ENCODE measurements at places on chromosomes 7 and 10.

DNA sequence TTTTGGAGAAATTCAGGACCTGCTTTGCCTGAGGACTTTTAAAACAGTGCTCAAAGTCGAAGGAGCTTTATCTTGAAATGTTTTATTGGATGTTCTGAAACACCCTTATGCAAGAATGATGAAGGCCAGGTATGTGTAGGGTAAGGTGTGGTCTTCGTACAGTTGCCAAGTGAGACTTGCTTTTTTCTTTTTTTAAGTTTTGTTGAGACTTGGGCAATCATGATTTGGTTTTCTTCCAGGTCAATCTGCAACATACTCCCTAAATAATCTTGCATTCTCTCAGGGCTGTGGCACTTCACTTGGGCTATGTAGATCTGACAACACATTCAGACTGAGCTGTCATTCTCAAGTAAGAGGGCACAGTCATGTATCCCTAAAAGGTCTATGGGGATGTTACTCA is 75.0 kb downstream of the GATA3 start:
- DNase-seq = no peak

DNA sequence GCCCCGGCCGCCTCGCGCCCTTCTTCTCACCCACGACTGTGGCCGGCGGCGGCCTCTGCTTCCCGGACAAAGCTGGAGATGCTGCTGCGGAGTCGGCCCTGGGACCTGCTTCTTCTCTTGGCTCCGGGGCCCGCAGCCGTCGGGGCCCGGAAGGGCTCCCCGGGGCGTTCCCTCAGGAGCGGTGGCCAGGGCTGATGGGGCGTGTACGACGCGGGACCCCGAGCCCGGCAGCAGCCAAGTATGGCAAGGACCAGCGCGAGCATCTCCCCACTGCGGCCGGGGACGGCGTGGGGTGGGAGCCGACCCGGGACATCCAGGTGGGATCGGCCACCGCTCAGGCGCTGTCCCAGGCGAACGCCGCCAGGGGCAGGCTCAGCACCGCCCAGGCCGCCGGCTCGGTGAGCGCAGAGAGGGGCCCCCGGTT is 27.6 kb upstream of the BMS1 start:
- no peak for DNase-seq

GRCh38 chr10:100826661-100826982 is 81.2 kb downstream of the PAX2 start:
- no peak for DNase-seq

DNA sequence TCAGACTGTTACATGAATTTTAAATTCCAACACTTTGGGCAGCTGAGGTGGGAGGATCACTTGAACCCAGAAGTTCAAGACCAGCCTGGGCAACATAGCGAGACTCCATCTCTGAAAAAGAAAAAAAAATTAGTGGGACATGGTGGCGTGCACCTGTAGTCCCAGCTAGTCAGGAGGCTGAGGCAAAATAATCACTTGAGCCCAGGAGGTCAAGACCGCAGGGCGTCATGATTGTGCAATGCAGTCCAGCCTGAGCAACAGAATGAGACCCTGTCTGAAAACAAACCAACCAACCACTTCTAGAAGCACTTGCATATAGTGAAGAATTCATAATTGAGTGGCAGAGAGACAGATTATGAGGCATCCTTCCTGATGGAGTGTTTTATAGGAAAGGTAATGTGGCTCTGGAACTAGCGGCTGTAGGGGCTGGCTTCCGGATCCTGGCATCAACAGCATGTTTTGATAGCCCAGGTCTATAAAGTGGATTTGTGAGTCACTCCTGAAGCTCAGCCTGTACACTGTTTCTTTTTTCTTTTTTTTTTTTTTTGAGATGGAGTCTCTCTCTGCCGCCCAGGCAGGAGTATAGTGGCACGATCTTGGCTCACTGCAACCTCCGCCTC is 40.3 kb upstream of the RSBN1L start:
- no peak for DNase-seq

- no peak for DNase-seq
Observed at GRCh38 chr10:99366666-99367065, 37.5 kb downstream of the CNNM1 start.

GRCh38 chr7:150668472-150668911 is 17.0 kb upstream of the GIMAP2 start:
- DNase-seq = peak; percentile 60

GRCh38 chr10:27865221-27865635 is 119.6 kb upstream of the MKX start:
- no peak for DNase-seq

GRCh38 chr7:130823060-130823459 is 89.1 kb upstream of the KLF14 start:
- no peak for DNase-seq

DNA sequence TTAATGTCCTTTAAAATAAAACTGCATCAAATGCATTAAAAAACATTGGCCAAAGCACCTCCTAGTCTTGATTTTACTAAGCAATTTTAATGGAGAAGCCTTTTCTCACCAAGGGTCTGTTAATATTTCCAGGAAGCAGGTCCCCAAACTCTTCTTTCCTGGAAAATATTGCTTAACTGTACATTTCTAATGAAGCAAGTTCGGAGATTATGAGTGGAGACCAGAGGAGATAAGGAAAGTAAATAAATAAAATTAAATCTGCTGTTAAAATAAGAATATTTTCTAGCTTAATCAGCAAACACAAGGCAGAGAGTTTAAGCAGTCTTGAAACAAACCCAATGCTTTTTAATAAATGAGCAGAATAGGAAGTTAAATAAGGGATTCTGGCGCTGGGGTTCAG is 322.4 kb downstream of the PTEN start:
- no peak for DNase-seq

GRCh38 chr7:54253036-54253373 is 289.2 kb upstream of the VSTM2A start:
- no peak for DNase-seq

GRCh38 chr7:111516612-111517011 is 45.7 kb downstream of the IMMP2L start:
- no peak for DNase-seq

DNA sequence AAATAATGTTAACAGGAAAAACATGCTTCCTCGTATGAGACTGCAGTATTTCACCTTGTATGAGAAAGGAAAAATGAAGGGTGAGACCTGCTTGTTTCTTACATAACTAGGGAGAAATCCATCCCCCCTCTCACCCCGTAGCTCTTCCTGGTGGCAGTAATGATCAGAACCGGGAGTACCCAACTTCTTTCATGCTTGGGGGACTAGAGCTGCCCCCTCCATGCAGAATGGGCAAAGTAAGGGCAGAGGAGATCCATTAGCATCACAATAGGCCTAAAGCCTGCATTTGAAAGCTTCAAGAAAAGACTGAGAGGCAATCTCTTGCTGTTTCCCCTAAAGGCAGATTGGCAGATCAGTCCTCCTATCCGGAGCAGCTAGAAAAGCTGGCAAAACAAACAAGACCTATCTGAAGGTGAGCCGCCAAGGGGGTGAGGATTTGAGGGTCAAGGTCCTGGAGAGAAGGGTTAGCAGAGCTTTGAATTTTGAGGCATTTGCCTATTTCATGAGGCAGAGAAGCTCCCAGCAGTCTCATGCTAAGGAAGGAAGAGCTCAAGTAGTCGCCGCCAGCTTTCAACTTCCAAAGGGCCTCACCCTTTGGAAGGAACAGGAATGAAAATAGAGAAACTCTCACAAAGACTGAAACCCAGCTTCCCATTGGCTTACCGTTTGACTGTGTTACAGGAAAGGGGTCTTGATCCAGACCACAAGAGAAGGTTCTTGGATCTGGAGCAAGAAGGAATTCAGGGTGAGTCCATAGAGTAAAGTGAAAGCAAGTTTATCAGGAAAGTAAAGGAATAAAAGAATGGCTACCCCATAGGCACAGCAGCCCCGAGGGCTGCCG is 36.2 kb downstream of the BAG3 start:
- no peak for DNase-seq

DNA sequence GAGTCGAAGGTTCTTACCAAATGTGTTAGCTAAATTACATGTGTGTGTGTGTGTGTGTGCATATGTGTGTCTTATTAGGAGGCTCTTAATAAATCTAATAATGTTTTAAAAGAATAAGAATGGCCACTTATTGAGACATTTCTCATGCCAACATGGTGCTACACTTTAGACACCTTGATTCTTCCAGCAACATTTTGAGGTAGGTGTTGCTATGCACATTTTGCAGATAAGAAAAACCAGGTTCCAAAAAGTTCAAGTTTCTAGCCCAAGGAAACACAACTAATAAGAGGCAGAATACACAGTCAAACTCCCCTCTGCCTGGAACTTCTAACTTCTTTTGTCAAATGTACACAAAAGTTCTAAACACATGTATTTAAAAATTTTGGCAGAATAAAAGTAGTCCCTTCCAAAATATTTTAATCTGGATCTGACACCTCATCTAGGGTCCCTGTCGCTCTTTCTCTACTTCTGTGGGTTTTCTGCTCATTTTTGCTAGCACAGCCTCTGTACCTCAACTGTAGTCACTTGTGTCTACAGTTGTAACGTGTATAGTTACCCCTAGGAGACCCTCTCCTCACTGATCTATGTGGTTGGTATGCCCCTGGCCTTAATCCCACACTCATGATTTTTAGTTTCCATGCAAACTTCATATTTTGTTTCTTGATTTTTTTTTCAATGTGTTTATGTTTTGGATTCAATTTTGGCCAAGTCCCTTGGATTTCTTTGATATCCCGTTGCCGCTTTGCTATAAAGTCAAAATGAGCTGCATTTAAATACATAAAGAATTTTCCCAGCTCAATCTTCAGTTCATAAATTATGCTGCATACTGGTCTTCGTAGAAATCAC is 4.3 kb downstream of the ANKRD1 start:
- no peak for DNase-seq

GRCh38 chr10:84811113-84811512 is 482.7 kb downstream of the CCSER2 start:
- DNase-seq = no peak

GRCh38 chr10:7756360-7756992 is 31.3 kb downstream of the KIN start:
- no peak for DNase-seq

DNA sequence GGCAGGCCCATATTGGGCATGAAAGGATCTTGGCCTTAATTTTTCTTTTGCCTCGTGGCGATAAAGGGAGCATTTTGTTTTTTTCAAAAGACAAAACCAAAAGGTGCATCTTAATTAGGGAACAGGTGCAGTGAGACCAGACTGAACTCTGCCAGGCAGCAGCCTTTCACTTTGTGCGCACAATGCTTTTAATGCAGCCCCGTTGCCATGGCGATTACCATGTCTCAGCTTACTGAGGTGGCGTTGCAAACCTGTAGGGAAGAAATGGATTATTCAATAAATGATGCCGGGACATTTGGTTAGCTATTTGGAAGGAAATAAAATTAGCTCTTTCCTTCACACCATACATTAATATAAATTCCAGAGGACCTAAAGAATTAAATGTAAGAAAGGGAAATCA is 61.9 kb downstream of the MYL10 start:
- DNase-seq = no peak

DNA sequence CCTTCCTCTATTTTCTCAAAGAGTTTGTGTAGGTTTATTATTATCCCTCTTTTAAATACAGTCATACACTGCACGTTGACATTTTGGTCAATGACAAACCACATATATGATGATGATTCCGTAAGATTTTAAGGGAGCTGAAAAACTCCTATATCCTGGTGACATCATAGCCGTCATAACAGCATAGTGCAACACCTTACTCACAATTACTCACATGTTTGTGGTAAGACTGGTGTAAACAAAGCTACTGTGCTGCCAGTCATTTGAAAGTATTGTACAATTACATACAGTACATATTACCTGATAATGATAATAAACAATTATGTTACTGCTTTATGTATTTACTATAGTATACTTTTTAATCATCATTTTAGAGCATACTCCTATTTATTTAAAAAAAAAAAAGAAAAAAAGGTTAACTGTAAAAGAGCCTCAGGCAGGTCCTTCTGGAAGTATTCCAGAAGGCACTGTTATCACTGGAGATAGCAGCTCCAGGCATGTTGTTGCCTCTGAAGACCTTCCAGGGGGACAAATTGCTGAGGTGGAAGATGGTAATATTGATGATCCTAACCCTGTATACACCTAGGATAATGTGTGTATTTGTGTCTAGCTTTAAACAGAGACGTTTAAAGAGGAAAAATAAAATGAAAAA is 123.3 kb upstream of the CDK1 start:
- no peak for DNase-seq

DNA sequence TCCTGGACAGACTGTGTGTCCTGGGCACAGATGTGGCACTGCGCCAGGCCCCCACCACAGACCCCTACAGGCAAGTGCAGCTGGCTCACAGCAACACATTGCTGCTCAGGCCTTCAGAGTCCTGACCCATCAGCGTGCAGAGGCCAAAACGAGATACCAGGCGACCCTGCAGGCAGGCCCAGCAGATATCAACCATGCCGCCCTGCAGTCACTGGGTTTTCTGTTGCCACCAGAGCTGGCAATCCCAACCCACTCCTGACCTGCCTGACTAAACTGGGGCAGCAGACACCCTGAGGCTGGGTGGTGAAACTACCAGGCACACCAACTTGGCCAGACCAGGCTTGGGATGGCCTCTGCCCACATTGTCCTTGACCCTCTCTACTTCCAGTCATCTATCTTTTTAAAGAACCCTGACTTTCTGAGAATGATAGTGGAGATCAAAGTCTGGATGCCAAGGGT is 20.3 kb downstream of the ZCCHC24 start:
- DNase-seq = no peak

- no peak for DNase-seq
Observed at GRCh38 chr10:12633776-12634620, 284.7 kb downstream of the CAMK1D start.

- DNase-seq = no peak
Observed at GRCh38 chr7:78993341-78993740, 460.1 kb downstream of the MAGI2 start.

DNA sequence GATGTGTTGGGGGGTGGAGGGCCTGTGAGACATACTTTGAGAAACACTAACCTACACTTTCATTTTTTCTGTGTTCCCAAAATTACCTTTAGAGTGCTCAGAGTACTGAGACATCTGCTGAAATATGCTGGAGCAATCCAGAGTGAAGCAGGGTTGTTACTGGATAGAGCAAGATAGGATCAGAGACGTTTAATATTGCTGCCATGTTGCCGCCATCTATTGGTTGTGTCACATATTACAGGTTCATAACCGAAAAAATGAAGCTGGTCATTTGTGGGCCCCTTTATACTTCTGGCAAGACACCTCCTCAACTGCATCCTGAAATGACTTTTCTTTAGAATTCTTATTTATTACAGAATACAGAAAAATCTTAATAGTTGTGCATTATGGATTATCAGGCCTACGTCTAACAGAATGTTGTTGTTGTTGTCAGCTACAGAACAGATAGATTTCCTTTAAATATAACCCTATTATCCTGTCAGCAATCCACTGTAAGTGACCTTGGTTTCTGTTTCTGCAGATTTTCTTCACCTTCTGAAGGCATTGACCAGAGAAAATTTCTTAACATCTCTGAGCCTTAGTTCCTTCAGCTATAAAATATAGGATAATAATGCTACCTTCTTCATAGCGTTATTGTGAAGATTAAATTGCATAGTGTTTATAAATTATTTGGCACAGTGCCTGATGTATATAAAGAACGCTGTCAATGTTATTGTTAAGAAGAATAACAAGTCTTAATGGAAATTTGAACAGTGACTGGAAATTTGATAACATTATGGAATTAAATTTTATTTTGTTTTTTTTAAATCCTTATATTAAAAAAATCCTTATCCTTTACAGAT is 16.2 kb upstream of the DLD start:
- DNase-seq = peak; percentile 19

GRCh38 chr7:34108165-34108564 is 202.8 kb downstream of the BMPER start:
- DNase-seq = no peak

GRCh38 chr7:100968031-100968430 is 1.3 kb upstream of the MUC12 start:
- DNase-seq = no peak

- no peak for DNase-seq
Observed at GRCh38 chr10:77530011-77530410, 107.6 kb downstream of the KCNMA1 start.
